ENCODE measurements at places on chromosomes 4 and X. TPM values are rescaled to one million over a fixed set of nuclear protein-coding genes. Genes with fewer than 3 reads are reported as not detected.

The UVSSA gene
- 23.4 TPM for total RNA-seq

The CXCL13 gene
- not detected for total RNA-seq

The LDB2 gene
- not detected for total RNA-seq

The PHKA2 gene
- total RNA-seq, result 20.6 TPM

The CLCN4 gene
- total RNA-seq, result 2.5 TPM

The SYTL5 gene
- total RNA-seq, result 0.08 TPM

DNA sequence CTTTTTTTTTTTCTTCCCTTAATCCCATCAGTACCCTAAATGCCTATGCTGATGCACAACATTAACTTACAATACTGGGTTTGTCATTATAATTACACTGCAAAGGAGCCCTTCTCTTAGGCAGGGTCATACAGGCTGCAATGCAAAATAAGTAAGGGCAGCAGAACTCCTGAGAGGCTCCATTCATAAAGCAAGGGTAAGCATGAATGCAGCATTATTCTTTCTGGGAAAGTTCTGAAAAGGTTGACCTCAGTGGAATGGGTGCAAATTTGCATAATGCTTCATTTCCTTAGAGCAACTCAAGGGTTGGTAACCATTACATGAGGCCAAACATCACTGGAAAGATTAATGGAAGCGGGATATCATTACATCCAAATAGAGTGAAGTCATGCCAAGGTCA lies 789.2 kb downstream of the KLHL13 start:
- no peak overlapping the region for H3K4me3 ChIP-seq
- no peaks in the 10 kb centered on the region for H3K27me3 ChIP-seq
- DNase-seq, result no peak
- H3K4me1 ChIP-seq, result no peaks in the 10 kb centered on the region
- no peak overlapping the region for H3K27ac ChIP-seq
- no peaks in the 10 kb centered on the region for H3K36me3 ChIP-seq

- H3K27me3 ChIP-seq, result no peaks in the 10 kb centered on the region
- H3K4me3 ChIP-seq, result no peak overlapping the region
- no peaks in the 10 kb centered on the region for H3K4me1 ChIP-seq
- DNase-seq, result no peak
- no peak overlapping the region for H3K27ac ChIP-seq
Measured at GRCh38 chrX:14267216-14267615, 237.5 kb upstream of the GEMIN8 start.

DNA sequence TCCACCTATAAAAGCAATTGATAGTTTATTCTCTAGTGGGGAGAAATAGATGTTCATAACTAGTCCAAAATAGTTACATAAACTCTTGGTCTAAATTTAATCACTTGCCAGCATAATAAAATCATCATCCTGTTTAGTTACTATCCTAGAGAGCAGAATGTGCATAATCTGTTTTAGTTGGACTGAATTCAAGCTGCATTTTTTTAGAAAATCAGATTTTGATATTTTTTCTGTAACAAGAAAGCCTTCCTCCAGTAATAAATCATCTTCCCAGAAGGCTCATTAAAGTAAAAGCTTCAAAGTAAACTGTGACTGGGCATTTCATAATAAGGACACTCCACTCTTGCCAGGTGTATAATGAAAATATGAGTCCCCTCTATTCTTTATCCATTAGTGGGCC lies 453.1 kb downstream of the TRAM1L1 start:
- DNase-seq, result no peak
- H3K4me3 ChIP-seq, result no peak overlapping the region
- H3K27ac ChIP-seq, result no peak overlapping the region
- no peaks in the 10 kb centered on the region for H3K4me1 ChIP-seq

GRCh38 chr4:146458594-146458993 lies 63.1 kb downstream of the SLC10A7 start:
- no peaks in the 10 kb centered on the region for H3K4me1 ChIP-seq
- H3K36me3 ChIP-seq, result no peaks in the 10 kb centered on the region
- no peak overlapping the region for H3K4me3 ChIP-seq
- no peak for DNase-seq

- H3K36me3 ChIP-seq, result peaks cover under 1% of the 10 kb centered on the region
- no peak overlapping the region for H3K4me3 ChIP-seq
- H3K27me3 ChIP-seq, result no peaks in the 10 kb centered on the region
- peaks cover 18% of the 10 kb centered on the region for H3K4me1 ChIP-seq
Measured at GRCh38 chr4:173288296-173288695, 45.9 kb downstream of the HMGB2 start.

- no peak for DNase-seq
- no peak overlapping the region for H3K27ac ChIP-seq
- H3K4me3 ChIP-seq, result no peak overlapping the region
- no peaks in the 10 kb centered on the region for H3K36me3 ChIP-seq
- no peaks in the 10 kb centered on the region for H3K27me3 ChIP-seq
Measured at GRCh38 chr4:116055857-116056827, 942.7 kb upstream of the NDST4 start.

DNA sequence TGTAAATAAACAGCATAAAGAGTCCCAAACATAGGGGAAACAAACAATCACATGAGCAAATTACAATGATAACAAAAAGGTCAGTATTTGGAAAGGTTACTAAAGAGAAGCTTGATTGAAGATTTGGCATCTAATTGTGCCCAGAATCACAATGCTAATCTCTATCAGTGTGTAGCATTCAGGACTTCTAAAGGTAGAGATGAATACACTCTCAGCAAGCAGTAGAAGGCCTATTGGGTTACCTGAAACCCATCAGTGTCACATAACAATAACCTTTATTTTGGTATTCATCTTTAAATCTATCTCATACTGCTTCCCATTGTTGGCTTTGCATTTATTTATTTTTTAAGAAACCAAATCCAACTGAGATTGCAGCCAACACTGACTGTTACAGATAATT lies 319.5 kb downstream of the ACTRT1 start:
- H3K36me3 ChIP-seq, result no peaks in the 10 kb centered on the region
- no peaks in the 10 kb centered on the region for H3K4me1 ChIP-seq
- H3K27me3 ChIP-seq, result no peaks in the 10 kb centered on the region
- no peak overlapping the region for H3K4me3 ChIP-seq

DNA sequence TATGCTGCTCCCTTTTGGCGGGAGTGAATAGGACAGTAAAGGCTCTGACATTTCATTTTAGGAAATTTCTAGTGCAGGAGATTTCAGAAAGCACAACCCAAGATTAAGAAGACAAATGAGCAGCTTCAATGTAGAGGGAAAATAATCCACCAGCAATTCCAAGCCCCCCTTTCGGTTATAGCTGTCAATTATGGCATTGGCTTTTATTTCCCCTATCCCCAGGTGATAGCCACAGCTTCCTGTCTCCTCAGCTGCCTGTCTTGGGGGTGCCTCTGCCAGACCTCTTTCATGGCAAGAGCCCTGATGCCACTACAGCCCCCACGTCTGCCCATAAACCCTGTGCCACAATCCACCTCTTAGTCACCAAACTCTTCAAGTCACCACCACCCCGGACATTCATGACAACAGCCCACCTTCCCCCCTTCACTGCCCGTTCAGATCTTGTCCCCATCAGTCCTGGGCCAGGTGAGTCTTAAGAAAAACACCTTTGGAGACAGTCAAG lies 48.4 kb upstream of the CLNK start:
- H3K27me3 ChIP-seq, result no peaks in the 10 kb centered on the region
- no peaks in the 10 kb centered on the region for H3K36me3 ChIP-seq
- no peak for DNase-seq
- H3K27ac ChIP-seq, result no peak overlapping the region

DNA sequence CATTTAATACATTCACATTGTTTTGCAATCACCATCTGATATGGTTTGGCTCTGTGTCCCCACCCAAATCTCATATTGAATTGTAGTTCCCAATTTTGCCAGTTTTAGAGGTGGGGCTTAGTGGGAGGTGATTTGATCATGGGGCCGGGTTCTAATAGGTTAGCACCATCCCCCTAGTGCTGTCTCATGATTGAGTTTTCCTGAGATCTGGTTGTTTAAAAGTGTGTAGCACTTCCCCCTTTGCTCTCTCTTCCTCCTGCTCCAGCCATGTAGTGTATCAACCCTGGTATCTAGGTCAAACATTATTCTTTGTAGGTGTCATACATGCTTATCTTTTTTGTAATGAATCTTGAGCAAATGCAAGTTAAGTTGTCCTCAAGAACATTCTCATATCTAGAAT lies 83.3 kb upstream of the KIT start:
- no peak for DNase-seq
- H3K27ac ChIP-seq, result no peak overlapping the region
- H3K4me3 ChIP-seq, result no peak overlapping the region
- H3K36me3 ChIP-seq, result no peaks in the 10 kb centered on the region
- H3K4me1 ChIP-seq, result no peaks in the 10 kb centered on the region

DNA sequence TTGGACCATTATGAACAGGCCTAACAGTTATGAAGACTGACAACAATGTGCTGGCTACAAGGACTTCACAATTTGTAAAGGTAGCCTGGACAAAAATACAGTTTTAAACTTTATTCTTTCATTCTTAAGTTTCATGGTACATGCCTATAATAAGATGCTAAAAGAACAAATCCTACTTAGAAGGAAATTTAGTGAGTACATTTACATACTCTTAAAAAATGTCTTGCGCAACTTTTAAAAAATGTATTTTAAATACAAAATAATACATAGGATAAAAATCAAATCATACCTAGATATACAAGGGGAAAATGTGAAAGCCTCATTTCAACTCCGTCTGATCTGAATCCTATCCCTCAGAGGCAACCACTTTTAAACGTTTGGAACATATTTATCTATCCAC lies 200.7 kb upstream of the SPIN4 start:
- DNase-seq, result no peak
- H3K36me3 ChIP-seq, result no peaks in the 10 kb centered on the region
- H3K27me3 ChIP-seq, result no peaks in the 10 kb centered on the region
- H3K4me3 ChIP-seq, result no peak overlapping the region

- no peak for DNase-seq
- H3K4me1 ChIP-seq, result no peaks in the 10 kb centered on the region
Measured at GRCh38 chrX:6225911-6226595, 2.6 kb downstream of the NLGN4X start.

DNA sequence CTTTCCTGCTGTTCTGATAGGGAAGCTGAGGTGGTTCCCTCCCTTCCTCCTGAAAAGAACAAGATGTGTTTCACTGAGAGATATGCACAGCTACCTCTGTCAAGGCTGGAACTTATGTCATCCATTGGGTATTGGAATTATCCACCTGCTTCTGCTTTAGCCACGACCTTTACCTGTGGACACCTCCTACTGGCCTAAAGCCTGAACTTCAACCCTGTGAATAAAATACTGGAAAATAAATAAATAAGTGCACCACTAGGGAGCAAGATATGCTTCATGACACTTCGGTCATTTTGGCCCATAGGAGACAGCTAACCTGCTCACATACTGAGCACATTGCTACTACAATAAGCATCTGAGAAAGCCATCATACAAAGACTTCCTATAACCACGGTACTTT lies 419.9 kb upstream of the NWD2 start:
- no peak for DNase-seq
- no peaks in the 10 kb centered on the region for H3K27me3 ChIP-seq
- no peaks in the 10 kb centered on the region for H3K36me3 ChIP-seq
- H3K27ac ChIP-seq, result no peak overlapping the region
- no peaks in the 10 kb centered on the region for H3K4me1 ChIP-seq
- H3K4me3 ChIP-seq, result no peak overlapping the region

- H3K4me1 ChIP-seq, result no peaks in the 10 kb centered on the region
- H3K4me3 ChIP-seq, result no peak overlapping the region
- no peaks in the 10 kb centered on the region for H3K27me3 ChIP-seq
- no peak for DNase-seq
- H3K36me3 ChIP-seq, result no peaks in the 10 kb centered on the region
Measured at GRCh38 chrX:3651277-3651676, 62.2 kb downstream of the PRKX start.

DNA sequence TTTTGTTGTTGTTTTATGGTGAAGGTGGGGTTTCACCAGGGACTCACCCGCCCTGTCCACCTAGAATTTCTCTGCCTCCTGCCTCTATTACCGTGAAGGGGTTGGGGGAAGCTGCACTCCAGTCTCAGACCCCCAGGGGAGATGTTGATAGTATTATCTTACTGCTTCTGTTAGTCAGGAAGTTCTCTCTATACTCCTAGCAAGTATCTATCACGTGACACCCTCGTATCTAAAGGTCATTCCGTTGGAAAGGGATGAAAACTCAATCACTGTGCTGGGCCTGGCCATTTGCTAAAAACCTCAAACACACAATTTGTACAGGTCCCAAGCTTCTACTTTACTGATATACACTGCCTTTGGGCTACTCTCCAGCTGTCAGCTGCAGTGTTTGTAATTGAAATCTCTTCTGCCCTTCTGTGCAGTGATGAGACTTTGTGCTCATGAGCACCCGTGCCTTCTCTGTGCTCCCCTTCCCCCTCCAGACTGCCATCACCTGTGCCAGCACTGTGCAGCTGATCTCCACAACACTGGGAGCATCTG lies 188.5 kb upstream of the ANXA3 start:
- H3K4me1 ChIP-seq, result no peaks in the 10 kb centered on the region
- DNase-seq, result no peak
- H3K36me3 ChIP-seq, result no peaks in the 10 kb centered on the region
- H3K27ac ChIP-seq, result no peak overlapping the region
- H3K4me3 ChIP-seq, result no peak overlapping the region

GRCh38 chrX:34813618-34814017 lies 129.0 kb upstream of the FAM47B start:
- H3K36me3 ChIP-seq, result no peaks in the 10 kb centered on the region
- DNase-seq, result no peak
- H3K27ac ChIP-seq, result no peak overlapping the region
- no peaks in the 10 kb centered on the region for H3K4me1 ChIP-seq

GRCh38 chrX:49110417-49110816 lies 13.1 kb downstream of the GPKOW start:
- H3K4me3 ChIP-seq, result no peak overlapping the region
- H3K27me3 ChIP-seq, result no peaks in the 10 kb centered on the region
- H3K4me1 ChIP-seq, result no peaks in the 10 kb centered on the region
- no peak overlapping the region for H3K27ac ChIP-seq

GRCh38 chrX:37847733-37848197 lies 394 bp upstream of the DYNLT3 start:
- DNase-seq, result no peak
- peak overlapping the region; percentile 57 for H3K27ac ChIP-seq
- no peaks in the 10 kb centered on the region for H3K27me3 ChIP-seq
- H3K4me3 ChIP-seq, result peak overlapping the region; percentile 63
- H3K4me1 ChIP-seq, result no peaks in the 10 kb centered on the region
